Left colon (tissue), 2 donors: ENCODE measurements at places on chromosomes 4 and X.

DNA sequence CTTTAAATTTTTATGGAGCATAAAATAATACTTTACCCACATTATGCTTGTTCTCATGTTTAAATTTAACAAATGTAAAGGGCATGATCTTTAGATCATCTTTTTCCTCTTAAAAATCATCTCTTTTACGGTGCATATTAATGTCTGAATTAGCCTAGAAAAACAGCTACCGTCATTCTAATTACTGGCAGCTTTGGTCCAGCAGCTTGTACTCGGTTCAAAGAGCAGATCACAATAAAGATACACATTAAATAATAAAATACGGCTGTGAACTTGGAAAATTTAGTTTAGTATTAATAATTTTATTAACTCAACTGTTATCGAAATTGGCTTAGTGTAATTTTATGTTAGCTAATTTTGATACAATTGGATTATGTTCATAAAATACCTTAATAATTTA lies 19.1 kb downstream of the CCSER1 start:
- DNase-seq: no peak

GRCh38 chrX:19097553-19098283 lies 24.6 kb downstream of the ADGRG2 start:
- no peak for DNase-seq

GRCh38 chr4:7295911-7296660 lies 103.7 kb downstream of the SORCS2 start:
- DNase-seq: peak; percentile 35

GRCh38 chrX:150841456-150842197 lies 56.8 kb downstream of the CD99L2 start:
- no peak for DNase-seq
